ENCODE measurements at places on chromosomes 6 and 20.

DNA sequence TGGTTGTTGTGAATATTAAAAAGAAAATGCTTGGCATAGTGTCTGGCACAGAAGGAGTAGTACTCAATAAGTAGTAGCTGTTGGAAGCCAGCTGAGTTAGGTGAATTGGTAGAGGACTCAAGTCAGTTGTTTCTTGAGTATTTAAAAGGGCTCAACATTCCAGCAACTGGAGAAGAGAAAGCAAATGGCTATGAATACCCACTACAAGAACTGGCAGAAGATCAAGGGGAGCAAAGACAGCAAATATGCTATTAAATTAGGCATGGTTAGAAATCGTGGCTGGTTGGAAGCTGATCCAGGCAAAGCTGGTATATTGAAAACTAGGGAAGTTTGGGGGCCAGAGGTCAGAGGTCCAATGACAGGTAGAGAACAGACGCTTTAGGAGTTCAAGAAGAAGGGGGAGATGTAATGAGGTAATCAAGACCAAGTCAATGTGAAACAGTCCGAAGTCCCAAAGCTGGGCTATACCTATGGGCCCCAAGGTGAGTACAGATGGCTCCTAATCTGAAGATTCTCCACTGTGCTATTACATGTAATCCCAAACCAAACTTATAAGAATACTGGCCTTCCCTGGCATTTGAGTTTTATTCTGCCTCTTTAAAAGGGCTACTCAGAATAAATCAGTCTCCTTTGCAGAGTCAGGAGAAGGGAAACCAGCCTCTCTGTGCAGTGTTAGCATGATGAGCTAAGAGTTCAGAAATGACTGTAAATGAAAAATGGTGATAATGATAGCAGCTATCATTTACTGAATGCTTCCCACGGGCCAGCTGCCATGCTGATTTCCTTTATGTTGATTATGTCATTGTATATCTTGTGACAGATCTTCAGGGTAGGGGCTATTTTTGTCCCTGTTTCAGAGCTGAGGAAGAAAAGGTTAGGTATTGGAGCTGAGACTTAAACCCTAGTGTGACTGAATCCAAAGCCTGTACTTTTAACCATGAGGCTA is 122.3 kb downstream of the ANKS1A start:
- no peak for DNase-seq

- no peak for DNase-seq
Observed at GRCh38 chr6:106476331-106477105, 116.0 kb downstream of the CRYBG1 start.

- no peak for DNase-seq
Observed at GRCh38 chr6:11246722-11247121, 14.3 kb upstream of the NEDD9 start.

DNA sequence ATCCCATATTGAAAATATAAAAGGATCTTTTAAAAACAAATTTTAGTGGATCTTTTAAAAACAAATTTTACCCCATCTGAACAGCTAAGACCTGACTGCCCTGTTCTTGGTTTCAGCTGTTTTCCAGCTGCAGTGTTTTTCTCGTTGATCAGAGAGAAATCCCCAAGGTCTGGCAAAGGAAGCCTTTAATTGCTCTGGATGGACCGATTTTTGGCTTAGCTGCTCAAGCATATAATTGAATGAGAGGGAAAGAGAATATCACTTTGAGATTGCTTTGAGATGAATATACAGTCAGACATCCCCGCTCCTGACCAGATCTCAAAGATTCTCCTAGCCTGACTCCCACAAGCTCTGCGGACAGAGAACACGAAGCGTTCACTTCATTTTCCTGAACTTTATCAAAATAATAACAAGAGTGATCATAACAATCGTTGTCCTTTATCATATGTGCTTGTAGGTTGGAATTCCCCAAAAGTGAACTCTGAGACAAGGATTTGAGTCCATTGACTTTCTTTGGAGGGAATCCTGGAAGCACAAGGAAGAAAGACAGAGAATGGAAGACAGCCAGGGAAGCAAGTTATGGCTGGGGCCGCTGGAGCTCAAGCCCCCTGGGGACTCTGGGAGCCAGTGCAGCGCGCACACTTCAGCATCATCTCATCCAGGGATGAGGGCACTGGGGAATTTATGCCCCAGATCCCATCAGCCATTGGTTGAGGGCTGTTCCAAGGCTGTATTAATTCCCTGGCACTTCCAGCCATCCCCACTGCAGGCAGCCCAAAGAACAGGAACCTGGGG is 101.3 kb downstream of the SNX5 start:
- no peak for DNase-seq

GRCh38 chr6:117531346-117531745 is 48.9 kb downstream of the DCBLD1 start:
- DNase-seq = no peak

DNA sequence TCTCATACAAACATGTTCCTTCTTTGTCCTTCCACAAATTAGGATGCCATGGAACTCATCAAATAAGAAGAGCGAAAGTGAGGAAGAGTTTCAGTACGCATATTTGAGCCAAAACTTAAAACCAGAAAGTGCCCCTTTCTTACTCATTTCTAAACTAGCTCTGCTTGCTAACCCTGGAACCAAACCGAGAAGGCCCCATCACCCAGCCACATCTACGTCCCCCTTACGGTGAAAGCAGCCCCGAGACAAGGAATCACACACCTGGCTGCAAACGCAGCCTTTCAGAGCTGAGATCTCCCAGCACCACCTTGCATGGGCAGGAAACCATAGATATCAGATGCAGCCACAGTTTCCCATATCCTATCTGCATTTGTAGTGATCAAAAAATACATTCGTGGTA is 28.5 kb downstream of the TRERF1 start:
- DNase-seq = no peak

- no peak for DNase-seq
Observed at GRCh38 chr20:25314497-25315417, 66.9 kb downstream of the PYGB start.

Measured in iPS-NIHi11 (cell line).